ENCODE measurements at places on chromosomes 4 and X. TPM values are rescaled to one million over a fixed set of nuclear protein-coding genes. Genes with fewer than 3 reads are reported as not detected.

- no peaks in the 10 kb centered on the region for H3K27me3 ChIP-seq
- DNase-seq: no peak
These were observed 25.6 kb downstream of the ZRSR2 start for GRCh38 chrX:15815779-15816437.

The MAGEA2 gene
- total RNA-seq: 7.8 TPM

The DDIT4L gene
- total RNA-seq: 0.85 TPM

GRCh38 chr4:90982813-90983212, 855.6 kb downstream of the CCSER1 start:
- no peaks in the 10 kb centered on the region for H3K27me3 ChIP-seq
- no peaks in the 10 kb centered on the region for H3K36me3 ChIP-seq
- no peak overlapping the region for H3K27ac ChIP-seq
- H3K4me1 ChIP-seq: no peaks in the 10 kb centered on the region
- no peak overlapping the region for H3K4me3 ChIP-seq

The CFP gene
- 2.9 TPM for total RNA-seq

DNA sequence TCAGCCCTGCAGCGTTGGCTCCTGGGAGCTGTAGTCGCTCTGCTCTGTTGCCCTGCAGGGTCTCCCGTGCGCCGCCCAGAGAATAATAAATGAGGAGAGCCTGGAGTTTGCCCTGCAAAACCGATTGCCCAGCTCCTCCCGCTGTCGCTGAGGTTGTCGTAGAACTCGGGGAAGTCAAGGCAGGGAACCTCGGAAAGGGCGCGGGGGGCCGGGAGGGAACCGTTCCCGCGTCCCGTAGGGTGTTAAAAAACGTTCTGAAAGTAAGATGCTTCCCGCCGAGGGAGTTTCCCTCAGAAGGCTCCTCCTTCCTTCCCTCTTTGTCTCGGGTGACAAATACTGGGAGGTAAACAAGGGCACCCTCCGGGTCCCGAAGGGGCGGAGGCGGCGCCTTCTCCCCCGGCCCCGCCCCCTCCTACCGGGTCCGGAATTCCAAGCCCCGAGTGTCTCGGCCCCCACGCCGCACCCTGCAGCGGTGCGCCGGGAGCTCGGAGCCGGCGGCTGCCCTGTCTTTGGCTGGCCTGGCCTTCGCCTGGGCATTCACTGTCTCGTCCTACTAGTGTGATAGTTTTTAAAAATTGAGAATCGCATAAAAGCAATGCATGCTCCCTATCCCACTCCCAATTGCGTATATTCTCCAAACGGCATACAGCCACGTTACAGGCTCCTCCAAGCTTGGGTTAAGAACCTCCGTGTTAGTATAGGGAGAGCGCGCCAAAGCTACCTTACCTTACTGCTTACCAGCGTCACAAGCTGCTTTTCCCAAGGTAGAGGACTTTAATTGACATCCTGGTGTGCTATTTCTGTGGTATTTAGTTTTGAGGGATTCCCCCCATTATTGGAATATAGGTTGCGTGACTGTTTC, 964 bp upstream of the HMGB2 start:
- peak overlapping the region; percentile 82 for H3K4me3 ChIP-seq
- H3K4me1 ChIP-seq: no peaks in the 10 kb centered on the region

GRCh38 chr4:134499074-134499473, 297.5 kb upstream of the PABPC4L start:
- no peak overlapping the region for H3K27ac ChIP-seq
- no peaks in the 10 kb centered on the region for H3K4me1 ChIP-seq
- H3K4me3 ChIP-seq: no peak overlapping the region
- DNase-seq: no peak
- no peaks in the 10 kb centered on the region for H3K36me3 ChIP-seq

DNA sequence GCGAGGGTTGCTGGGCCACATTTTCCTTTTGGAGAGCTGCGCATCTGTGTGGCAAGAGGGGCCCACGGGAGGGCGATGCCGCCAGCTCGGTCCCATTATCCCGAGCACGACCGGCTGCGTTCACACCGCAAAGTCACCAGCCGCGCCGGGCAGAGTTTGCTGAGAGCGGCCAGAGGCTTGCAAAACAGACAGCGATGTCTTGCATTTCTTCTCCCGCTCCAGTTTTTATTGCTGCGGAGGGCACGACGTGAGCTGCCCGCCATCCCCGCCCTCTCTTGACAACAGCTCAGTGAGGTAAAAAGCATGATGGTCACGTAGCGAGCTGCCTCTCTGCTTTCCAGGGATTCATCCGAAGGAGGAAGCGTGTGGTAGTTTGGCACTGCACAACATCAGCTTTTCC, 102.1 kb upstream of the TENM3 start:
- H3K4me1 ChIP-seq: peaks cover 5% of the 10 kb centered on the region
- H3K27me3 ChIP-seq: peaks cover 2% of the 10 kb centered on the region
- H3K36me3 ChIP-seq: no peaks in the 10 kb centered on the region
- no peak for DNase-seq
- H3K27ac ChIP-seq: no peak overlapping the region

The CDS1 gene
- total RNA-seq: 19.9 TPM

The CFAP99 gene
- total RNA-seq: 0.18 TPM

GRCh38 chrX:46140272-46140671, 404.9 kb downstream of the ZNF674 start:
- no peak overlapping the region for H3K27ac ChIP-seq
- no peak for DNase-seq
- H3K36me3 ChIP-seq: no peaks in the 10 kb centered on the region

- H3K36me3 ChIP-seq: no peaks in the 10 kb centered on the region
- peak overlapping the region; percentile 44 for H3K4me3 ChIP-seq
- H3K27me3 ChIP-seq: no peaks in the 10 kb centered on the region
These were observed 649.6 kb upstream of the DIPK2B start for GRCh38 chrX:45850197-45850774.

DNA sequence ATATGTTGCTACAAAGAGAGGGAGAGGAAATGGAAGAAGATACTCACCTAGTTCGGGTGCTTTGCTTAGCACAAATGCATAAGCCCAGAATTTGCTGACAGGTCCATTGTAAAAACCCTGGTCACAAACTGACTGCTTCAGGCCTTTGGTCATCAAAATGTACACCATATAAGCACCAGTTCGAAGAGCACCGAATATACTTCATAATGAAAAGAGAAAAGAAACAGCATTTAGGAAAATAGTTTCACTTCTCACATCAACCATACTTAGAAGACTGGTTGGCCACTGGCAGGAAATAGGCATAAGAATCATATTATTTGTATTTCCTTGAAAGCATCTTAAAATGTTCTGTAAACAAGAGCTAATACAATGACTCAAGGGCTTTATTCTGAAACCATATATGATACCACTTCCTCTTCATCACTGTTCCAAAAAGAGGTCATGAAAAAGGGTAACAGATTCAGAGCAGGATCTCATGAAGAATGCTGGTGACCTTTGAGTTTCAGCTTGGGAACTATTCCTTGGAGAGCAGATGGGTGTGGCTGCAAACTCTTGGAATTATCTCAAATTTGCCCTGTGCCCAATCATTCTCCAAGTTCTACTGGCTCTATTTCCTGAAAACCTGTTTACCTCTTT, 138.7 kb downstream of the ELOVL6 start:
- no peak overlapping the region for H3K27ac ChIP-seq
- DNase-seq: no peak
- H3K27me3 ChIP-seq: no peaks in the 10 kb centered on the region
- no peaks in the 10 kb centered on the region for H3K4me1 ChIP-seq

The GPR50 gene
- not detected for total RNA-seq

DNA sequence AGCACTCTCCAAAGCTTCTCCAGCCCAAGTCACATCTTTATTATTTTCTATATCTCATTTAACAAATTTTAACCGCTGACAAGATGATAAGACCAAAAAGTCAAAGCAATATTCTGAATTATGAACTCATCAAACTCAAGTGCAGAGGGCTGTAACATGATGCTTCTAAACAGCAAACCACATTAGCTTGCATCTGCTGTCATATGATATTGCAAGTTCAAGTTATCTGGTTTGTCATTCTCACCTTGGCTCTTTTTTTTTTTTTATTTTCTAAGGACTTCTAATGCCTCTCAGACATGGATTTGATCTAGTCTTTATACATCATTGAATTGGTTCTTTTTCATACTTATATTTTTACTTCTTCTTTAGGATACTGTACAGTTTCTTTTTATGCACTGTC, 93.4 kb downstream of the SLC10A7 start:
- no peaks in the 10 kb centered on the region for H3K4me1 ChIP-seq
- no peak for DNase-seq
- H3K27ac ChIP-seq: no peak overlapping the region
- no peak overlapping the region for H3K4me3 ChIP-seq
- H3K36me3 ChIP-seq: no peaks in the 10 kb centered on the region

The AGTR2 gene
- not detected for total RNA-seq

GRCh38 chr4:124902001-124902515, 189.5 kb upstream of the ANKRD50 start:
- no peaks in the 10 kb centered on the region for H3K36me3 ChIP-seq
- H3K4me3 ChIP-seq: no peak overlapping the region
- DNase-seq: no peak
- no peak overlapping the region for H3K27ac ChIP-seq
- no peaks in the 10 kb centered on the region for H3K27me3 ChIP-seq

DNA sequence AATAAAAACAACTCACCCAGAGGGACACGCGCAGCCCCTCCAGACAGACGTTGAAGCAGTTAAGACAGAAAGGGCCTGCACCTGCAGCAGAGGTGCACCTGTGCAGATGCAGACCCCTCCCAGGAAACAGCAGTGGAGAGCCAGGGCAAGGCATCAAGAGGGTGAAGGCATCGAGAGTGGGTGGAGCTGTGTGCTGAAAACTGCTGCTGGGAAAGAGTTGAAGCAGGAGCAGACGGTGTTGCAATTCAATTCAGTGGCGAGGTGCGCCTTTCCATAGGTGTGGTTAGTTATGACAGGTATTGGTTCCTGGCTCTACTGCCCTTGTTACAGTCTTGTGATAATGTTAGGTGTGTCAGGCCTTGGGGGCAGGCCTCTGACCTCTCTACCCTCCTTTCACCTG, 16.7 kb downstream of the LETM1 start:
- H3K4me3 ChIP-seq: no peak overlapping the region
- no peaks in the 10 kb centered on the region for H3K27me3 ChIP-seq
- H3K27ac ChIP-seq: no peak overlapping the region
- H3K4me1 ChIP-seq: no peaks in the 10 kb centered on the region
- no peak for DNase-seq
- peaks cover 9% of the 10 kb centered on the region for H3K36me3 ChIP-seq

The SLC10A4 gene
- total RNA-seq: 0.23 TPM

GRCh38 chrX:5898463-5898862, 330.2 kb downstream of the NLGN4X start:
- no peaks in the 10 kb centered on the region for H3K4me1 ChIP-seq
- H3K4me3 ChIP-seq: no peak overlapping the region
- H3K36me3 ChIP-seq: no peaks in the 10 kb centered on the region

DNA sequence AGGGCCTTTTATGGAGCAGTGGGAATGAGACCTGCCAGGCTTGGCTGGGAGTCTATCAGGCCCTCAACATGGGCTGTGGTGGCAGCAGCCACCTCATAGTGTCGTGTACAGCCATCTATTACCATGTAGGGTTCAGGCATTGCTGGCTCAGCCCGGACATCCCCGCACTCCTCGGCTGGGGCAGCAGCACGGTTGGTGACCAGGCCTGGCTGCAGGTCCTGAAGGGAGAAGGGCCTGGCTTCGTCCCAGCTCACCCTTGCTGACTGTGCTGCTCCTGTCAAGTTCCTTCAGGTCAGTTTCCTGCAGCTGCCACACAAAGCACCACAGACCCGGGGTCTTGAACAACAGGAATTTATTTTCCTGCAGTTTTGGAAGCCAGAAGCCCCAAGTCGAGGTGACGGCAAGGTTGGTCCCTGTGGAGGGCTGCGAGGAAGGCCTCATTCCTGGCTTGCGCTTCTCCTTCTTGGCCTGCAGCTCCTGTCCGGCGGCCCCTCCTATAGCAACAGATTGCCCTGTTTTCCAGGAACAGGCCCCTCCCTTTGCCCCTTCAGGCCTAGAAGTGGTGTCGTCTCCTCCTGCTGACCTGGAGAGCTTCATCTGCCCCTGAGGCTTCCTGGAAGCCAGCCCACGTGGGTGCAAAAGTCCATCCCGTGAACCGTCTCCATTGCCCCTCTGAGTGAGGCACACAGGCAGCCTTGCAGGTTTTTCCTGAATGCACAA, 25.2 kb upstream of the SORCS2 start:
- no peaks in the 10 kb centered on the region for H3K36me3 ChIP-seq
- no peak overlapping the region for H3K4me3 ChIP-seq
- H3K27ac ChIP-seq: no peak overlapping the region

- DNase-seq: no peak
- H3K4me3 ChIP-seq: no peak overlapping the region
- H3K27ac ChIP-seq: no peak overlapping the region
- no peaks in the 10 kb centered on the region for H3K4me1 ChIP-seq
- H3K36me3 ChIP-seq: no peaks in the 10 kb centered on the region
These were observed 274.5 kb downstream of the ADGRA3 start for GRCh38 chr4:22241415-22241814.

DNA sequence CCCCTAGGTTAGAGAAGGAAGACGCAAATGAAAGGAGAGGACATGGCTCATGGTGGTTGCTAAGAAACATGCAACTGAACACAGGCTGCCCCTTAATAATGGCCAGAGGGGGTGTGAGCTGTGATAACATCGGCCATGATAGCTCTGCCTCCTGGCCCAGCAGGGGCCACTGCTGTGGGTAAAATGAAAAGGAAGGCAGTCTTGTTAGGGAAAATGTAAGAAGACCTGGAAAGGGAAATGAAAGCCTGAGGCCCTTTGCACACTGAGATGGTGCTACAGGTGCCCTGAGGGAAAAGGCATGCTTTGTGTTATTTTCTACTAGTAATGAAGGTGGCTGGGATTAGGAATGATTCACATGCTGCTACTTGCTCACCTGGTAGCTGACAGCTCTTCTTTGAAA, 123.6 kb upstream of the MID1 start:
- H3K36me3 ChIP-seq: no peaks in the 10 kb centered on the region
- no peak overlapping the region for H3K4me3 ChIP-seq
- no peak for DNase-seq
- no peaks in the 10 kb centered on the region for H3K4me1 ChIP-seq
- H3K27me3 ChIP-seq: no peaks in the 10 kb centered on the region

GRCh38 chrX:6386837-6387236, 148.1 kb downstream of the VCX3A start:
- H3K27ac ChIP-seq: no peak overlapping the region
- H3K27me3 ChIP-seq: no peaks in the 10 kb centered on the region
- no peaks in the 10 kb centered on the region for H3K4me1 ChIP-seq
- no peak for DNase-seq
- H3K36me3 ChIP-seq: no peaks in the 10 kb centered on the region

GRCh38 chrX:131081772-131082740, 23.9 kb downstream of the ARHGAP36 start:
- DNase-seq: no peak
- no peaks in the 10 kb centered on the region for H3K4me1 ChIP-seq
- no peak overlapping the region for H3K4me3 ChIP-seq
- H3K27ac ChIP-seq: no peak overlapping the region
- H3K36me3 ChIP-seq: no peaks in the 10 kb centered on the region
- H3K27me3 ChIP-seq: no peaks in the 10 kb centered on the region

- no peaks in the 10 kb centered on the region for H3K36me3 ChIP-seq
- H3K27ac ChIP-seq: no peak overlapping the region
- no peak overlapping the region for H3K4me3 ChIP-seq
- no peaks in the 10 kb centered on the region for H3K4me1 ChIP-seq
- H3K27me3 ChIP-seq: no peaks in the 10 kb centered on the region
These were observed 666.4 kb upstream of the NR3C2 start for GRCh38 chr4:149108626-149109025.
